Bone marrow (tissue), 2 donors: ENCODE measurements at places on chromosomes 16 and 17.
A peak's percentile ranks its signal among the peaks of the same experiment; 100 is the strongest.

DNA sequence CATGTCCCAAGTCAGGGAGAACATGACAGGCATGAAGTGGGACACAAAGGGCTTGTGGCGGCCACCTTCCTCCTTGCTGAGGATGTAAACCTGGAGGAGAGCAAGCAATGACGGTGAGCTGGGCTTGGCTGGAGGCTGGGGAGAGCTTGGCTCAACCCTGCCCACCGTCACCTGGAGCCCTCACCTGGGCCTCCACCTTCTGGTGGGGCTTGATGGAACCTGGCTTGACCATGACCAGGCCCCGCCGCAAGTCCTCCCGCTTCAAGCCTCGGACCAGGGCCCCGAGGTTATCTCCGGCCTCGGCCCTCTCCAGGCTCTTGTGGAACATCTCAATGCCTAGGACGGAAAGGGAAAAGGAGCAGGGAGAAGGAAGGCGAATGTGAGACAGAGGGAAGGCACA, 2.4 kb downstream of the TUFM start:
- no peak for DNase-seq

DNA sequence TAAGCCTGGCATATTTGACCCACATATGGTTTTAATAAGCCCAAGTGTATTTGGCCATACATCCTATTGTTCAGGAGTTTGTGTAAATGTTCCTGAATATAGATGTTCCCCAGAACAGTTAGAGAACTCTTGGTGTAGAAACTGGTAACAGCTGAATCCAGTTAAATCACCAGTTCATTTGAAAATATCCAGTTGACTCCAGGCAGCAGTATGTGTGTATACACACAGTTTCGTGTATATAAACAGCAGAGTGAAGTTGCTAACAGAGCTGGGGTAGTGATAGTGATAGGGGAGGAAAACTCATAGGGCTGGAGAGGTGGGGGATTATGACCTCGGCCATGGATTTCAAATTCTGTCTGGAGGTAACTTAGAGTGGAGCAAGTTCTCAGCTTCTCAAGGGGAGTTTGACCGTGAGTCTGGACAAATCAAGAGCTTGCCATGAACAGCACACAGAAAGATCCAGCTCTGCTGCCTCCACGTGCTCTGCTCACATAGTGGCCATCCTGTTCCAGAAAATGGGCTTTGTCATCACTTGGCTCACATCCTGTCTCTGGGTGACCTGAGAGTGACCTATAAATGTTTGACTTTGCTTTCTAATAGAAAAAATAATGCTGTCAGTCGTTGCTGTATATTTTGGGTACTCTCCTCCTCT, 30.6 kb upstream of the MMD start:
- DNase-seq = no peak

- no peak for DNase-seq
These were observed 25.6 kb downstream of the CREBBP start for GRCh38 chr16:3854750-3855541.

- no peak for DNase-seq
These were observed 10.5 kb upstream of the RBFOX3 start for GRCh38 chr17:79621151-79621943.

DNA sequence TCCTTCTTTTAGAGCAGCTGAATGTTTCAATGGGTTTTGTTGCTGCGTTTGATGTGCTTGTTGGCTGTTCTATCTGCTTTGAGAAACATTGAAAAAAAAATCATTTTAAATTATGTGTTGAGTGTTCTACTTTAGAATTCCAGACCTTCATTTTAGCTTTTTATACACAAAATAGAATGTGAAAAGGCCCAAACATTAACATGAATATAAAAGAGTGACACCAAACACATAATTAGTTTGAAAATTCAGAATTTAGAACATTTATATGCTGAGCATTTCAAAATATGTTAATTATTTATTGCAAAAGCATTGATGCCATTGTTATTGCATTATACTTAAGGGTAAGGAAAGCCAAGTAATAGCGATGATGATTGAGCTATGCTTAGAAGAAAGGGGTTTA, 2.9 kb downstream of the NFAT5 start:
- no peak for DNase-seq

DNA sequence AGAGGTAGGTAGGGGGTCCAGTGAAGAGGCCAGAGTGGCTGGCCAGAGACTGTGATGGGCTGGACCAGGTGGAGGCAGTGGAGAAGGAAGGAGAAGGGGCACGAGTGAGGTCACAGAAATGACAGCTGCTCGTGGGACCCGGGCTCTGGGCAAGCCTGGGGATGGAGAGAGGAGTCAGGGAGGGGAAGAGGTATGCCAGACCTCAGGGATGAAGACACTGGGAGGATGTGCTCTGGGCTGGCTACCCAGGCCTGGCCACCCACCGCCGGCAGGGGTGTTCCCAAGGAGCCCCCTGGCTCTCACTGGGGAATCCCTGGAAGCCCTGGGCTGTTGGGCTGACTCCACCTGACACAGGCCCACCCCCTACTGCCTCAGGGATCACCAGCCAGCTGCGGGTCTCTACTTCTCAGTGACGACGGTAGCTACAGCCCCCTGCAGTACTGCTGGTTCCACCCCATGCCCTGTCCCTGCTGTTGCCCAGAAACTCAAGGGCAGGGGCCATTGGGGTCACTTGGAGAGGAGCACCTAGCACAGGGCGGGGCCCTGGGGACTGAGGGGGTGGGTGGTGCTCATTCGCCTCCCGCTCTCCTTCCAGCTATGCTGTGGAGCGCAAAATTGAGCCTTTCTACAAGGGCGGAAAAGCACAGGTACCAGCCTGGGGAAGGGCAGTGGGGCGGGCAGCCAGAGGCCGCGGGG, 1.8 kb downstream of the TBL3 start:
- DNase-seq = no peak

GRCh38 chr17:13365331-13365730, 236.4 kb downstream of the HS3ST3A1 start:
- DNase-seq = no peak

DNA sequence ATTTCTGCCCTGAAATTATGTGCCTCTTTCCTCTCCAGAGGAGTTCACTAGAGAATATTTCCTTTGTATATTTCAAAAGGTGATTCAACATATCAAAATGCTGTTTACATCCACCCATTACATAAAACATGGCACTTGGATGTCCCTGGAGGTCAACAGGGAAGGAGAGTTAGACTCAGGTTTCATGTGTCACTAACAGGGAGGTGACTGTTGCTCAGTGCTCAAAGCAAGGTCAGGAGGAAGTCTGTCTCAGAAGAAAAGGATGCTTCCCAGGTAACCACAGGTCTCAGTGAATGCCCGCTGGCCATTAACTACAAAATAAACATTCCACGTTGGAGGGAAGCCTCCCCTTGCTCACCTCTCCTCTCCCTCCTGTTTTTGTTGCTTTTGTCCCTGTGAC, 198.6 kb downstream of the AXIN2 start:
- no peak for DNase-seq

GRCh38 chr17:1870592-1870991, 40.8 kb downstream of the RPA1 start:
- DNase-seq = no peak

DNA sequence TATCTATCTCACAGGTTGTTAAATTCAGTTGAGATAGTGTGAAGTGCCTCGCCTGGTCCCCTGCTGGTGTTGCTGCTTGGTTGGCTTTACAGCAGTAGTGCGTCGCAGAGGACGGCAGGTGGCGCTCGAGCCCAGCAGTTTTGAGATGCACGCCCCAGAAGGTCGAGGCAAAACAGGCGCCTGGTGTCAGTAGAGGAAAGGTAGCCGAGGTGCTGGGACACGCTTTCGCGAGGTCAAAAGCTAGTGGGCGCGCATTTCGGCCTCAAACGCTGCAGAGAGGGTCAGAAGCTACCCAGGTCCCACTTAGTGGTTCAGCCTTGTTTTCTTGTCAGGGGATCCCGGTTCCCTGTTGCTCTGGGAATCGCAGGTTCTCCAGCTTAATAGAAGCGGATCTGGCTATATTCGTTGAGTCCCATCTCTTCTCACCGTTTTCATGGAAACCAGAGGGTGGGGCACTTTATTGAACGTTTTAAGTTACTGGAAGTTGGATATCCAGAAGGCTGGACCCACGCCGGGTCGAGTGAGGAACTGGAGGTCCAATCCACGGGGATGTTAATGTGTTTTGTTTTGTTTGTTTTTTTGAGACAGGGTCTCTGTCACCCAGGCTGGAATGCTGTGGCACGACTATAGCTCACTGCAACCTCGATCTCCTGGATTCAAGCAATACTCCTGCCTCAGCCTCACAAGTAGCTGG, 10.3 kb upstream of the ZFP90 start:
- peak; percentile 79 for DNase-seq

DNA sequence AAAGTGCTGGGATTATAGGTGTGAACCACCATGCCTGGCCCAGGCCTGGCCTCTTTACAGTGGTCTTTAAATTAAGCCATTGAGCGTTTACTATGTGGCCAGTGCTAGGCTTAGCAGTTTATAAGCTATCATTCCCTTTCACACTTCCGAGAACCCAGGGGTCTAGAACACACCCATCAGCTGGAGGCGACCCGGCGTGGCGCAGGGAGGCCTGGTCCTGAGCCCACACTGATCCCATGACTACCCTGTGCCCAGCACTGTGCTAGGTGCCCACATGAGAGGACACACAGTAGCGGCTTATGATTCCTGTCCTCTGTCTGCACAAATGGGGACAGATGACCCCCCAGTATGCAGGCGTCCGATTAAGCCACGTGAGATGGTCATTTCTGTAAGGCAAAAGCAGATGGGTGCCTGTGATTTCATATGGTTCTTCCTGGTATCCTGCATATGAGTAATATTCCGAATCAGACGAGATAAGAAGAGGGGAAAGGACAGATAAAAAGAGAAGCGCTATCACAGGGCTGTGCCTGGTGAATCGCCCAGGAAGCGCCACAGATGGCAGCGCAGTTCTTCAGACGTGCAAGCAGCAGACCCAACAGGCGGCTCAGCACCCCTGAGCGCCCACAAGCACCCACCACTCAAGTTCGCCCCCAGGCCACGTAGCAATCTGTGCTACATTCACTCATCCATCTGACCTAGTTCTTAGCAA, 5.3 kb downstream of the OSGIN1 start:
- no peak for DNase-seq

DNA sequence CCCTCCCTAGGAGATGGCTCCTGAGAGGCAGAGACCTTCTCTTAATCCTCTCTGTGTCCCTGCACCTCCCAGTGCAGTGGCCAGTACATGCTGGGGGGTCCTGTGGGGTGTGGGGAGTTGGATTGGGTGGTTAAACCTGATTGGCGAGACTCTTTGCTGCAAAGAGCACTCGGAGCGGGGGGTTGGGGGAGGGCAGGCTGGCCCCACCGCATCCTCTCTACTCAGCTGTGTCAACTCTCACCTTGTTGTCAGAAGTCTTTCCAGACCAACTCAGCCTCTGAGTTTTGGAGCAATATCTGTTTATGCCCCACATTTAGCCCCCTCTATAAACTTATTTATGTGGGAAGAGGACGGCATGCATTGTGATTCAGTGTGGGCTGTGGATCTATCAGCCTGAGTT, 40.0 kb downstream of the SMARCE1 start:
- no peak for DNase-seq

DNA sequence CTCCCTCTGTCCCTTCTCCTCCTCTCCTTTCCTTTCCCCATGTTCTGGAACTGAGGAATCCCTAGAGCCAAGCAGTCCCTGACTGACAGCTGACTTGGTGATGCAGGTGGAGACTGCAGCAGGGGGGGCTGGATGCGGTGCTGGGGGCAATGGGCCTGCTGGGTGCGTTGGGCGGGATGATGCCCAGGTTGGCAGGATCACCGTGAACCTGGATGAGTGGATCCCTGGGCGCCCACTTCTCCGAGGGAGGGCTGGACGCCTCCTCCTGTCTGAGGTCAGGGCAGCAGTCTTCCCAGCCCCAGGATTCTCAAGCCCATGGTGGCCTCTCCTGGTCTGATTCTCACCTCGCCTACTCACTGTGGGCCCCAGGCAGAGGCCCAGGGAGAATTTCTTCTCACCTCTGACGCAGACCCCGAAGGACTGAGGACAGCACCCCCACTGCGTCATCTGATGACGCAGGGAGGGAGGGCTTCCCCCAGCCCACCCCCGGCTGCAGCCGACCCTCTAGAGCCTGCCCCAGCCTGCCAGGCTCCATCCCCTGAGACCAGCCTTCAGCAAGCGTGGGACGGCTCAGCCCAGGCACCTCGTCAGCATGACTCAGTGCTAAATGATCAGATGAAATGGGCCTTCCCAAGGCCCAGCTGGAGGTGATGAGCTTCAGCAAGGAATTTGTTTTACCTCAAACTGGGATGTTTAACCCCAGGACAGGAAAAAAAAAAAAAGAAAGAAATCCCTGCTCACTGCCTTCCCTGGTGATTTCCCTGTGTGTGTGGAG, 188.0 kb upstream of the TNRC6C start:
- no peak for DNase-seq

GRCh38 chr16:24035127-24035842, 199.5 kb downstream of the PRKCB start:
- peak; percentile 93 for DNase-seq

DNA sequence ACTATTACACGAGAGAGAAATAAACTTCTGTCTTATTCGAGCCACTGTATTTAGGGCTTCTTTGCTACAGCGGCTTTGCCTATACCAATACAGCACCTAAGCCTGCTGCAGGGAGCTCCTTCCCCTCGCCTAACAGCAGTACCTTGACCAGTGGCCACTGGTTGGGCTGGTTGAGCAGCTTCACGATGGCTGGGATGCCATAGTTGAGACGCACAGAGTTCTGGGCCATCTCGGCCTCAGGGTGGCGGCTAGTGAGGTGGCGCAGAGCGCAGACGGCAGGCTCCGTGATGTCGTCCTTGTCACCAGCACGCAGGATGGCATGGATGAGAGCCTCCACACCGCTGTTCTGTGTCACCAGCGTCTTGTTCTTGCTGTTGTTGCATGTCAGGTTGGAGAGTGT, 23.7 kb downstream of the JUP start:
- no peak for DNase-seq

DNA sequence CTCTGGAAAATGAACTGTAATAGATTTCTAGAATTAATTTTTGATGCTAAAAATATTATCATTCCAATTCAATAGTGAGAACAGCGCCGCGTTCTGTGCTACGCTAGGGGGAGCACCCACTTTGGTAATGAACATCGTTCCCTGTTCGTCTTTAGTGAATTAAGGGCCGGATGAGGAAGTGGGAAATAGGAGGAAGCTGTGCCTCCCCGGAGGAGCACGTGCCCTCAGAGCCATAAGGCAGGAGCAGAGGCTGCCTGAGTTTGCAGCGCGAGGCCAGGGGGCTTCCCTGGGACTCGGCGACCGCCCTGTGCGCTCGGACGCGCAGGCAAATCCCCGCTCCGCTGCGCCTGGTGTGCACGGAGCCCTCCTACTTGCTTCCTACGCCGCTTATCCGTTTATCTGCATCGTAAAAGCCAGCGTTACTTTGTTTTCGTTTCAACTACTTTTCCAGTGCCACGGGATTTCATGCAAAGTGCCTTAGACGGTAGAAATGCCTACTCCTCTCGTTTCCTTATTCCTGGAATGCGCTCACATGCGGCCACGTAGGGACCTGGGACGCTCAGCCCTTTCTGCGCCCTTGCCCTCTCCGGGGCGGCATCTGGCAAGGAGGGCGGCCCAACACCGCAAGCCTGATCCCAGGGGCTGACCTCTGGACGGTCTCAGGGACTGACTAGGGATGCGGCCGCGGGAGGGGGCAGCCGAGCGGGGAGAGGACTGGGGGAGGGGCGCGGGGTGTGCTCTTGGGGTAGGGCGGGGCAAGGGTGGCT, 76.4 kb downstream of the KCNJ12 start:
- DNase-seq = no peak

- no peak for DNase-seq
These were observed 62.1 kb downstream of the ZZEF1 start for GRCh38 chr17:4080686-4081085.

- no peak for DNase-seq
These were observed 447.8 kb downstream of the KIF2B start for GRCh38 chr17:54270499-54270898.

- DNase-seq = peak; percentile 1
These were observed 46.4 kb downstream of the DNAH3 start for GRCh38 chr16:21103941-21104860.

GRCh38 chr17:9206741-9207332, 185.5 kb downstream of the NTN1 start:
- no peak for DNase-seq

GRCh38 chr16:10907757-10908045, 30.7 kb downstream of the CIITA start:
- no peak for DNase-seq
